Stimulated activated CD4-positive, alpha-beta T cell treated with anti-CD3 and anti-CD28 coated beads, TNF-alpha, amount 100 ng/mL, for 24 hours (primary cell): ENCODE measurements at places on chromosomes 4 and X.
A peak's percentile ranks its signal among the peaks of the same experiment; 100 is the strongest.

DNA sequence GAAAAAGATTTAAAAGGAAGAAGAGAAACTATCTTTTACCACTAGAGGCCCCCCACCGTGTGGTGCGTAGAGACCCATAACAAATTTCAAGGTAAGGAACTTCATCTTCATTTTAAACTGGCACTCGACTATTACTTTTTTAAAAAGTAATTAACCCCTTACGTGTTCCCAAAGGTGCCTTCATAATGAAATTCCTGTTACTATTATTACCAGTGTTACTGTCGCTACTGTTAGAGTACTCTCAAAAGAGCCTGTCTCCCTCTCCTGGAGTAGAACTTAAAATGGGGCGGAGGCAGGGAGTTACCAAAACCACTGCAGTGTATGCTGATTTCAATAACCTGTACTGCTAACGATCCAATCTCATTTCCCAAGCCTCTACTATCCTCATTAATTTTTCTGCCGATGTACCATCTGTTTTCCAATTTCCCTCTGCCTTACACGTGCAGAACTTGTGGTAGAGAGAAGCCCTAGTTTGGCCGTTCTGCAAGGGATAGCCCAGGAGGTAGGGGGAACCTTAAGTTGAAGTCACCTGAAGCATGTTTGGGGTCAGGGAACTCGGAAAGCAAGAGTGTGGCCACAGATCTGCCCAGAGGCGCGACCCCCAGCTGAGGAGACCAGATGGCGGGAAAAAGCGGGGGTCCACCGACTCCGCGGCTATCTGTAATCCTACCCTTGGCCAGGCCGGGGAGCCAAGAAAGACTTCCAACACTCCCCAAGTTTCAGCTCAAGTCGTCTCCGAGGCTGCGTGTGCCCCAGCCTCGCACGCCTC is 720 bp upstream of the STK26 start:
- no peak for DNase-seq

GRCh38 chr4:10157478-10158332 is 41.1 kb upstream of the WDR1 start:
- peak; percentile 21 for DNase-seq

DNA sequence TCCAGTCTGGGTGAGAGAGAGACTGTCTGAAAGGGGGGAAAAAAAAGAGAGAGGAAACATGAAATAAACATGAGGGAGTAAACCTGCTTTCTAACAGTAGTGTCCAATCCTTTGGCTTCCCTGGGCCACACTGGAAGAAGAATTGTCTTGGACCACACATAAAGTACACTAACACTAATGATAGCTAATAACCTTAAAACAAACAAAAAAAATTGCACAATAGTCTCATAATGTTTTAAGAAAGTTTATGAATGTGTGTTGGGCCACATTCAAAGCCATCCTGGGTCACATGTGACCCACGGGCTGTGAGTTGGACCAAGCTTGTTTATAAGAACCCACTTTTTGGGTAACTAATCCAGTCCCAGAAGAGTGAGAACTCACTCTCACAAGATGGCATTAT is 30.3 kb downstream of the PDS5A start:
- no peak for DNase-seq

GRCh38 chrX:18617407-18617750 is 54.5 kb downstream of the RS1 start:
- DNase-seq = no peak

- DNase-seq = no peak
Observed at GRCh38 chrX:111886678-111887077, 10.7 kb downstream of the TRPC5OS start.

GRCh38 chrX:50779694-50780093 is 34.3 kb downstream of the SHROOM4 start:
- no peak for DNase-seq

DNA sequence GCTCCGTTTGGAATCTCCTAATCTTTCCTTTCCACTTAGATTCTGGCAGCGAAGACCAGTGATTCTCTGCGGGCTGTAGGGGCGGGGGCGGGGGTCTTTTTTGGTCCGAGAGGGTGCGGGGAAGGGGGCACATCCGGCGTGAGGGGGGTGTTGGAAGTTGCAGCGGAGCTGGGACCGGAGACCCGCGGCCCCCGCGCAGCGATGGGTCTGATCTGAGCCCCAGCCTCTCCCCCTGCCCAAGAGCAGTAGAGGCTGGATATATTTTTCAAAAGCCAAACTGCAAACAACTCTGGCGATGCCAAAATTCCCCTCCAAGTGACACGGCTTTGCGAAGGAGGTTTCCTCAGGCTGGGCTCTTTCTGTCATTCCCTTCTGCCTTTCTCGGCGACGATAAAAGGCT is 355 bp downstream of the GRID2 start:
- no peak for DNase-seq

DNA sequence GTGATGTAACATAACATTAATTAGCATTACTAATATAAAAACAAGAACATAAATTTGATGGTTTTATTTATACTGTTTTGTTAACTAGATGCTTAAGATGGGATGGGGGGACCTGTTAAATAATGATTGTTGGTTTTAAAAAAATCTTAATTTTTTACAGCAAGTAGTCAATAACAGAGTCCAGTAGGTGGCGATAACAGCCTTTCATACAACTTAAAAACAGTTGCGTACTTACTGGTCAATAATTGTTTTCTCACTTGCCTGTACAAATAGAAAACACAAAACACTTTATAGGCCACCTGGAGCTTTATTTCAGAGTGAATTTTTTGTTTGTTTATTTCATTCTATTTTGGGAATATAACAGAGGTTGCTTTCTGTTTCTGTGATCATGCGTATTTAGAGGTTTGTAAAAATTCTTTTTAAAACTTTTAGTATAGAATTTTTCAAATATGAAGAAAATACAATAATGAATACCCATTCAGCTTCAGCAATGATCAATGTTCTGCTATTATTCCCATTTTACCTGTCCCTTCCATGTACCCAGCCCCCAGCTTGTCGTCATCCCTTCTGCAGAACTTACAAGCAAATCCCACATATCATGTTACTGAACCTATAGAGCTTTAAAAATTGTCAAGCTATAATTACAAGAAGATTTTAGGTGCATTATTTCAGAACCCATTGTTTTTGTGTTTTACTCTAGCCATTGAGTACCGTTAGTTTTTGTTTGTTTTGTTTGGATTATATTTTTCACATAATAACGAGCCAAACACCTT is 97.1 kb downstream of the MRPL1 start:
- DNase-seq = no peak

- DNase-seq = no peak
Observed at GRCh38 chr4:63757929-63758328, 651.3 kb downstream of the TECRL start.

DNA sequence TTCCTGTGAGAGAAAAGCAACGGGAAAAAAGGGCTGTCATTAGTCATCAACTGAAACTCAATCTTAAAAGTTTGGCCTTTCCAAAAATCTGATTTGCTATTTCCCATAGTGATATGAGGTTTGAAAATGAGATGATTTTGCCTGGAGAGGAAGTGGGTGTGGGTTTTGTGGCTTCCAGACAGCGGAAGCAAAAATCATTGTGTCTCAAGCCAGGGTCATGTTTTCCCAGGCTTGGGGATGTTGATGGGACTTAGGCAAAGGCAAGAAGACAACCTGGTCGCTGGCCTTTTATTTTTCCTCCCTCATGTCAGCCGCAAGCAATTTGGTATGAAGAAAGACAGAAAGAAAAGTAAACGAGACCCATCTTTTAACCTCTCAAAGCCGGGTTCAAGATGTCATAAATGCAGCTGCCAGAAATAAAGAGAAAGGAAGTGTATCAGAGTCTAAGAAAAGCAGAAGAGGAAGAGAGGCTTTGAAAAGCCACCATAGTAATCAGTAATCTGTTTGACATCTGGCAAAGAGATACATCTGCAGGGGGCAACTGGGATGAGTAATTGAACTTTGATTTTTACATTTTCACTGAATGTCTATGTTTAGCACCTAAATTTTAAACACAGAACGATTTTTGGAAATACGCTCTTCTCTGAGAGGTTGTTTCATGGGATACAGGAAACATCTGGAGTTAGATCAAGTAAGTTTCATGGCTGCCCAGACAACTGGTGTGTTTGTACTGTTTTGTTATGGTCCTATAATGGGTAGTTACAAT is 521.6 kb upstream of the SLIT2 start:
- DNase-seq = no peak

DNA sequence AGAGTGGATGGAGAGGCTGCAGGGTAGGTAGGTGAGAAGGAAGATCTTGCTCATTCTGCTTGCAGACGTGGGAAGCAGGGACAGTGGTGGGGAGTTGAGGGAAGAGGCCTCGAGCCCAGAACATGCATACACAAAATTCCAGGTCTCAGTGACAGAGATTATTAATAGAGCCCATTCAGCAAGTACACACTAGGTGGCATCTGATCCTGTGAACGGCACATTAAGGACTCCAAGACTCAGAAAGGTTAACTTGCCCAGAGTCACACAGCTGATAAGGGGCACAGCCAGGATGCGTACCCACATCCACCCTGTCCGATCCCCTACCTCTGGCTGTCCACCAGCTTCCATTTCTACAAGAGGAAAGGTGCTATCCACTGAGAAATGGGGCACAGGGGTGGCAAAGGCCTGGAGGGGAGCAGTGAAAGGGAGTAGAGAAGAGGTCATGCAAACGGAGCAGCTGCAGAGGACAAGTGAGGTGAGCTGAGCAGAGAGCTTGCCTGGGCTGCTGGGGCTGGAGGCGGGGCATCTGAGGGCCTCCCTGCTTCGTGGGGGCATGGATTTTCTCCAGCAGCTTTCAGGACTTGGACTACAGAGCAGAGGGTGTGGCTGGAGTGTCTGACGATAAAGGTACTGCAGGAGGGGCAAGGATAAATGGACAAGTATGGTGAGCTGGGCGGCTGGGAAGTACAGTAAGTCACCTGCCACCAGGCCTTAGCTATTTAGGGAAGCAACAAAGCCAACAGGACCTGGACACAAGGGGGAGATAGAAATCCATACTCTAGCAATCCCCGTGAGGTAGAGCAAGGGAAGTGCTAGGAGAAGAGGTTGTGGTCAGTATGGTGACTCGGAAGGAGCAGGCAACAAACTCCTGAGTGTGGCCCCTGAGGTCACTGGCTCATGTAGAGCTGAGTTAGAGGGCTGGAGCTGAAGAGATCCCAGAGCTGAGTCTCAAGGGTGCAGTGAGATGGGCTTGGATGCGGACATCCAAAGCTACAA is 11.2 kb downstream of the IDS start:
- no peak for DNase-seq

GRCh38 chr4:137531168-137531985 is 917 bp downstream of the PCDH18 start:
- DNase-seq = no peak
